ENCODE measurements at places on chromosomes 5 and 9.

GRCh38 chr9:35026671-35027070 lies 37.1 kb downstream of the DNAJB5 start:
- DNase-seq: no peak

DNA sequence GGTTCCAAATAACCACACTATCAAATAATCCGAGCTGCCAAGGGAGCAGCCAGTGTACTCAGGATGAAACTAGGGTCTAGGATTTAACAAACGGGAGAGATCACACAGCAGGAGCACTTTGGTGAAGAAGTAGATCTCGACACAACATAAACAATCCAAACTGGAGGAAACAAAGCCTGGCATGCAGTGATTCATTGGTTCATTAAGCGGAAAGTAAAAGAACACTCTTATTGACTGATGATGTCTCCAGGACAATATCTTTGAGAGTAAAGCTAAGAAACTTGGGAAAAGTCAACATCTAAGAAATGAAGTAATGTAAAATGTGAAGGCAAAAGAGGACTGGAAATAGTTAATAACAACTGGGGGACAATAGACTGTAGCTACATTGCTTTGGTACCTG lies 1478.3 kb upstream of the CDH9 start:
- no peak for DNase-seq

DNA sequence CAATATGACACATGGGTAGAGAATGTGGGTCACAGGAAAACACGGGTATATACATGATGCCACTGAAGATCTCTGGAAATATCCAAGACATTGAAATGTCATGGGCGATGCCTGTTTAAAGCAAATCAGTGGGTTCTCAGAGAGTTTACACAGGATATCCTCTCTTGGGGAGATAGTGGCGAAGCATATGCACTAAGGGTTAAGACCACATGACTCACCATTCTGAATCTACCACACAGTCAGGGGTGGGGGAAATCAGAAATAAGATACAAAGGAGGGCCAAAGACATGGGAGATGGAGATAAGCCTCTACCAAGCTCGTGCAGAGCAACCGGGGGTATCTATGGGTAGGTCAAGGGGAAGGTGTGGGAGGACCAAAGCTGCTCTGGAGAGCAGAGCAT lies 58.8 kb downstream of the SH3PXD2B start:
- no peak for DNase-seq

DNA sequence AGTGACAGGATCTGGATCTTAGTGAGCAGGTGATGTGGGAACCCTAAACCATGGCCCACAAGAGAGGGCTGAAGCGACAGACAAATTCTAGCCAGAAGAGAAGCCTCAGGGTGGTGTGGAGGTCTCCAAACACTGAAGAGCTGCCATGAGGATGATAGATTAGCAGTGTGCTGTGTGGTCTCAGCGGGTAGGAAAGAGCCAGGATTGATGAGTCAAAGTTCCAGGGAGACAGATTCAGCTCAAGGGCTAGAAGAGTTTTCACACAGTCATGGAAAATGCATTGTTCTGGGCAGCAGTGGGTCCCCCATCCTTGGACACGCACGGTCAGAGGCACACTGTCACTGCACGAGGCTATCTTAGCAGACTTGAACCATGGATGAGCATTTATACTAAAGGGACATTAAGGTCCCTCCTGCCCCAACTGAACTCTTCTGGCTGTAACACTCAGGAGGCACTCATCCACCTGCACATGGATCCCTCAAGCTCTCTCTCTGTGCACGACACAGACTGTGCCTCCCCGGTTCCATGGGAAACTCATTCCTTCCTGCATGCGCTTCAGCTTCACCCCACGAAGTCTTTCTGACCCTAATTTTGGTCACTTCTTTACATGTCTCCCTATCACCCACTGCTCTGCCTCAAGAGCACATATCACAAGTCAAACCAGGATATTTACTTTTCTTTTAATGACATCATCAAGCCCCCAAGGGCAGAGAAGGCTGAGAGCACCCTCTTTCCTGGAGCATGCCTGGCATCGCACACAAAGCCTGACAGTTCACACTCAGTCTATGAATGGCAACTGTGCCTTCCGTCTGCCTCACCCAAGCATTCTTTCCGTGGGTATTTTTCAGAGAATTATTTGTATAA lies 84.8 kb downstream of the TLE1 start:
- DNase-seq: no peak

- DNase-seq: peak; percentile 54
These were observed 61.3 kb upstream of the MEGF10 start for GRCh38 chr5:127229185-127229889.

- no peak for DNase-seq
These were observed 285.7 kb upstream of the TUT7 start for GRCh38 chr9:86639899-86640379.

- no peak for DNase-seq
These were observed 97.5 kb upstream of the FREM1 start for GRCh38 chr9:15007698-15008097.

DNA sequence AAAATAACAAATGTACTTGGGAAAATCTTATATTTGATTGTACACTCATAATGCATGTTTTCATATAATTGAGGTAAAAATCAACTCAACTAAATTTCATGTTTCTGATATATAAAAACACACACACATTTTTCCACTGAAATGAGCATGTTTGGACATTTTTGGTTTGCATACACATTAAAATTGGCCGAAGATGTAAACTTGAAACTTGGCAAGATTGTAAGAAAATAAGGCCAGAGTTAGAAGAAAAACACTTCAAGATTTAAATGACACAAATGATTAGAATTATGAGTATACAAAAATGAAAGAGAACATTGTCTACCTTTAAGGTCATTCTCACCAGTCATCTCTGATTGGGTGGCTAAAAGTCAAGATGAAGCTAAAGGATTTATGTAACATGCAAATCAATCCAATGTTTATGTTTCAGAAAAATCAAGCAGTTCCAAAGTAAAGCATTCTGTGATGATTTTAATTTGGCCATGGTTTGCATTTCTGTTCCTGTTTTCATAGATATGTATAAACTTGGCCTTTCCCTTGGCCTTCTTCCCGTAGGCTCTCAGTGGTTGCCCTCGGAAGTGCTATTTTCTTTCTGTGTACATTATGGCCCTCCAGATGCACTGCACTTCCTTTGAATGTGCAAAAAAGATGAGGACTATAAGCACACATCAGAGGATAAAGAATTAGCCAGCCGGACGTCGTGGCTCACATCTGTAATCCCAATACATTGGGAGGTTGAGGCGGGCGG lies 1105.4 kb upstream of the DMAC1 start:
- no peak for DNase-seq

DNA sequence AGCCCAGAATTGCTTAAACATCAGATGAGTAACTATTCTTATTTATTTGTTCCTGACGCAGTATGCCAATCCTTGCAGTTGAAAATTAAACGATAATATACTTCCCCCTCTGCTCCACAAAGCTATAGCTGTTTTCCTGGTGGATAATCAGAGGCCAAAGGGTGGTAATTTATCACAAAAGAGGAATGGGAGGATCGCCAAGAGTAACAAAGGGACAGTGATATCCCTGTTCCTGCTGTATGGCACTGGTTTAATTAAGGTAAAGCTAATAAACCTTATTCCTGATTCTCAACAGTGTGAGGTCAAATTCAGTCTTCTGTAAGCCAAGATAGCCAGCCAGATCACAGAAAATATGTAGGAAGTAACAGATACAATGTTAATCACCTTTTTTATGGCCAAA lies 33.4 kb upstream of the PTGER4 start:
- no peak for DNase-seq

DNA sequence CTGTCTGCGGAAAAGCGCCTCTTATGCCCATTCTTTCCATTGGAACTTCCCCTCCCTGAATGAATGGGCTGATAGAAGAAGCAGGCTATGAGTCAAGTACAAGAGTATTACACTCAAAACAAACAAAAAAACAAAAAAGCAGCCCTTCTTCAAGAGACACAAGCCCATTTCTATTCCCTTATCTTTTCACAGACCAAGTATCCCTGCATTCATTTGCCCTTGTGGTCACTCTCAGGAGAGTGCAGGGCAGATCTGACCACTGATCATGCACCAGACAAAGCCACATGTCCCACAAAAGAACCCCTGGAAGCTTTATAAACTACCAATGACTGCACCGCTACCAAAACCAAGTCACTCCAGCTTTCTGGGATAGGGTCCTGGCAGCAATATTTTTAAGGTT lies 262.5 kb upstream of the TAS2R1 start:
- DNase-seq: no peak

DNA sequence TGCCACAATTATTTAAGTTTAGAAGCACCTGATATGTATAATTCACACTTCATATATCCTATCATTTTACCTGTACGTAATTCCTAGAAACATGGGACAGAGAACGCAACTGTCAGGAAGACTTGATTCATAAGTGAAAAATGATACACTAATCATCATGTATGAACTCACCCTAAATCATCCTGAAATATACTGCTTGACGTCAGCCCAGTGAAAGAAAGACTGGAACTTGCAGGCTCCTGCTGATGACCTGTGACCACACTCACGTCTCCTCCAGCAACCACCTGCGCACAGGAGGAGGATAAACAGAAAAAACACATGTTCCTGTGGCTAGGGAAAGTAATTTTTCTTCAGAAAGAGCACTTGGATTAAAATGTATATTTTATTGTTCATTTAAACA lies 169.7 kb downstream of the MPDZ start:
- DNase-seq: no peak

- DNase-seq: no peak
These were observed 35.2 kb upstream of the NFIB start for GRCh38 chr9:14349146-14349446.

DNA sequence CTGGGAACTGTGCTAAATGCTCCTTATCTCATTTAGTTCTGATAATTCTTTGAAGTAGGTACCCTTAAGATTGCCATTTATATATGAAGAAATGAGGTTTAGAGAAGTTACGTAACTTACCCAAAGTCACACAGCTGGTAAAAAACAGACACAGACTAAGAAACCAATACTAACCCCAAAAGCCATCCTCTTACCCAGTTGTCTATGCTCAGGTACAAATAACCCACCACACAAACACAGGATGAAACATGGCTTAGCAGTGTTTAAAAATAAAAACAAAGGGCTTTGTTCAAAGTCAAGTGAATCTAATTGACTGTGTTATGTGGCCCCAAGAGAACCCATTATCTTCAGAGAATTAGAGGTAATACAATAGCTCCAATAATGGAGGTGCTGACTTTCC lies 37.0 kb upstream of the IL7R start:
- no peak for DNase-seq

DNA sequence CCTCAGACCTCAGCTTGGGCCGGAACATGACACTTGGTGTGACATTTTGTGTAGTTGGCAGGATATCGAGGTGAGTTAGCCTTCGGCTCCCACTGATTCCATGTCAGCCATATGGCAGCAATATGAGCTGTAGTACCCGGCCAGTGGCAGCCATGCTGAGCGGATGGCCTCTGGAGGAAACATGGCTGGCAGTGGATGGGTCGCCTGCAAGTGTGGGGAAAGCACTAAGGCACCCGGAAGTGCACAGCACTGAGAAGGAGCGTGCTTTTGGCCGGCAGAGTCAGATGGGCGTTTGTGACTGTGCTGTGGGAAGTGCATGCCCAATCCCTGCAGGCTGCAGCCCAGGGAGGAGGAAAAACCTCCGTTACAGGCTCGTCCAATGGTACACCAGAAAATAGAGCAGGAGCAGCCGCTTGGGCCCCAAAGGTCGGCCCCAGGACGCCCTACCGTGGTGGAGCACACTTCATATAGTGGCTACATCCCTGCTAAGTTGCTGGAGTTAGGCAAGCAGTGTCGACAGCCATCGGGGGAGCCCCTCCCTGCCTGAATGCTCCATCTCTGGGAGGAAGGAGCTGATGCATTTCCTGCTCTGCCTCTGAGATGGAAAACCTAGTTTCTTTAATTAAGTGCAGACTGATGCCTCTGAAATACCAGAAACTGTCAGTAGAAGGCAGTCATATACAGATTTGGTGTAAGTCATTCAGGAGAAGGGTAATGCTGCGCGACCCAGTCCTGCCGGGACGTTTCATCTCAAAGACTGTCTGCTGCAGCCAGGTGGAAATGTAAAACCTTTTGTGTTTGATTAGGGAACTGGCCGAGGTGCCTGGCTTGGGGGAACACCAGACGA lies 2185.8 kb upstream of the ACO1 start:
- DNase-seq: no peak

DNA sequence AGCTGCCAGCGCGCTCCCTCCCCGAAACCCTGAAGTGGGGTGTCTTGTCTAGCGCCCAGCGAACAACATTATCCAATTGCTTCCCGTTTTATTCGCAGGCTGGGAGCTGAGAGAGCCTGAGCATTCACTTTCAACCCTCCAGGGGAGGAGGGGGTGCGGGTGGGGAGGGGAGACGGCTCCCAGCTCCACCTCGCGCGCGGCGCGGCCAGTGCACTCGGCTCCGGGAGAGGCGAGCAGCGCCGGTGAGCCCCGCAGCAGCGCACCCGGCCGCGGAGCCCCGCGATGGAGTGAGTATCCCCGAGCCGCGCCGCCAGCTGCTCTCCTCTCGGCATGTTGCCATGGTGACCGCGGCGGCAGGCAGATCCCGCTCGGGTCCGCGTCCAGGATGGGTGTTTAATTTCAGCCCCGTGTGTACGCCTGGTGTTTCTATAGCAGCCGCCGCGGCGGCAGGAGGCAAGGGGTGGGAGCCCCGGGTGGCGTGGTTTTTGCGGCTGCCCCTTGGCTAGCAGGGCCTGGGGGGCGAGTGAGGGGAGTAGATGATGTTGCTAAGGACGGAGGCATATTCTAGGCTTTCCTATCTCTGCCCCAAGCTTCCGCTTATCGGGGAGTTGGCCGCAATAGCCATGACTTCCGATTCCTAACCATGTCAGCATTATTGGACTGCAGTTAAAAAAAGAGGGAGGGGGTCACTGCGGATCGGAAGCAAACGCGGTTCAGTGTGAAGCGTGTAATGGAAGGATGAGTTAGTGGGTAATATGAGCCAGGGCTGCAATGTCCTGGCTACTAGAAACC lies 139.2 kb upstream of the PALM2AKAP2 start:
- DNase-seq: no peak

DNA sequence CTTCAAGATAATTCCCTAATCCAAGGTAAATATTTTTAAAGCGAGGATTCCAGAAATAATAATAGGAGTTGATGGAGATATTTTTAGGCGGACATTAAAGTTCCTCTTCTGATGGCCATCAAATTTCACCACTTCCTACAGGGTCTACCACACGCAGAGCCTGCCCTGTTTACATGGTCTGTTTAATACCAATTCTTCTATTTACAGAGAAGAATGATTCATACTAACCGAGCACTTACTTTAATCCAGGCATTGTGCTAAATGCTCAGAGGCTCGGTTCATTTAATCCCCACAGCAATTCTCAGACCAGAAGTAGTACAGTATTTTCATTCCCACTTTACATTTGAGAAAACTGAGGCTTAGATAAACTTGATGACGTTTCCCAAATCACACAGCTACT lies 3.0 kb upstream of the ITGA1 start:
- no peak for DNase-seq

DNA sequence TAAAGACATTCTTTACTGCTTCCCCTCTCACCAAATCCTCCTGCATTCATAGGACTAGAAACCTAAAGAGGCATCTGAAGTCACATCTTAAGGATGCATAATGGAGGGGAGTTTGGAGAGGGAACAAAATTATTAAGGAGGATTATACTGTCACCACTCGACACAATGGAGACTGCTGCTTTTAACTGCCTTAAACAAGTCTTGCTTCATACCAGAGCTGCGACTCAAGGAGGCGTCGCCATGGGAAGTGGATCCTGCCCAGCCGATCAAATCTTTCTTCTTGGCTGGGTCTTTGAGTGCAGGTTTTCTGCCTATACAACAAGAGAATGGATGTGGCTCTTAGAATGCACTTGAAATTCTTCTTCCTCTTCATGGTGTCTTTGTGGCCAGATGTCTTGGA lies 66.7 kb upstream of the FOXE1 start:
- no peak for DNase-seq
